Transverse colon (tissue), 4 donors: ENCODE measurements at places on chromosomes 1 and 21. TPM values are rescaled to one million over a fixed set of nuclear protein-coding genes. Genes with fewer than 3 reads are reported as not detected.

DNA sequence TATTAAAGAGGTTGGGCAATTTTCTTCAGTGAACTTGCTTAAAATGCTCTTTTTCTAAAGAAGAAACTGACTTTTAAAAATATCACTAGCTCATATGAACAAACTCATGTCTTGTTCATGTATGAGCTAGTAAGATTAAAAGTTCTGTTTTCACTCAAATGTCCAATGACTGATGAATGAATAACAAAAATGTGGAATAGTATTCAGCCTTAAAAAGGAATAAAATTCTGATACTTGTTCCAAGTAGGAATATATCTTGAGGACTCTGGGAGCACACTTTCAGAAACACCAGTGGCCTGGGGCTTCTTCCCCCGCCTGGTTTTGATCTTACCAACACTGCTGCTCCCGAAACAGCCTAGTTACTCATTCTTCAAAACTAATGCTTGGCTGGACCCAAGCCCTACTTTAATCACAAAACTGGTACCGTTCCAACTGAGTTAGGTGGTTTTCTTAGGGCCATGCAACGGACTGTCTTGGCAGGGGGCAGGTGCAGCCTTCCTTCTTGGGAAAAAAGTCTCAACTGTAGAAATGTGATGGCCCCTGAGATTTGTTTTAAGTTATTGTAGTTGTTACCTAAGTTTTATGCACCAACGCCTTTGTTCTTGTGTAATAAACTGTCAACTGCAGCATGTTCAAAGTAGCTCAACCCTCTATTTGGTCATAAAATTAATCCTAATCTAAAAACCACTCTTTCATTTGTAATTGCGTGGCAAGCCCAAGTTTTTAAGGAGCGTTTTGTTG, 116.0 kb downstream of the ETS2 start:
- peaks cover 33% of the 10 kb centered on the region for H3K4me1 ChIP-seq
- no peaks in the 10 kb centered on the region for H3K36me3 ChIP-seq
- H3K27me3 ChIP-seq, result no peaks in the 10 kb centered on the region
- peak overlapping the region; percentile 74 for H3K27ac ChIP-seq
- peak; percentile 40 for DNase-seq

DNA sequence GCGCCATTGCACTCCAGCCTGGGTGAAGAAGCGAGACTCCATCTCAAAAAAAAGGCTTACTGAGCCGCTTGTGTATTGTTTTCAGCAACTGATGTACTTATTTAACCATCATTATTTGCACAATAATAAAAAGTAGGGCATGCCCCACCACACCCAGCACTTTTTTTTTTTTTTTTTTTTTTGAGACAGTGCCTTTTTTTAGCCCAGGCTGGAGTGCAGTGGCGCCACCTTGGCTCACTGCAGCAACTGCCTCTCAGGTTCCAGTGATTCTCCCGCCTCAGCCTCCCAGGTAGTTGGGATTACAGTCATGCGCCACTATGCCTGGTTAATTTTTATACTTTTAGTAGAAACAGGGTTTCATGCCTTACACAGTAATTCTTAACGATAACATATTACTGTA, 12.2 kb upstream of the TRNAU1AP start:
- no peaks in the 10 kb centered on the region for H3K27me3 ChIP-seq
- no peak for DNase-seq
- no peak overlapping the region for H3K27ac ChIP-seq

- no peak overlapping the region for H3K4me3 ChIP-seq
- H3K27me3 ChIP-seq, result no peaks in the 10 kb centered on the region
- H3K4me1 ChIP-seq, result peaks cover 12% of the 10 kb centered on the region
- no peak overlapping the region for H3K27ac ChIP-seq
- H3K36me3 ChIP-seq, result no peaks in the 10 kb centered on the region
These were observed 26.2 kb downstream of the MPZL1 start for GRCh38 chr1:167747988-167748387.

Gene MARCKSL1
- 52.7 TPM for total RNA-seq

Gene INAVA
- total RNA-seq, result 235 TPM

DNA sequence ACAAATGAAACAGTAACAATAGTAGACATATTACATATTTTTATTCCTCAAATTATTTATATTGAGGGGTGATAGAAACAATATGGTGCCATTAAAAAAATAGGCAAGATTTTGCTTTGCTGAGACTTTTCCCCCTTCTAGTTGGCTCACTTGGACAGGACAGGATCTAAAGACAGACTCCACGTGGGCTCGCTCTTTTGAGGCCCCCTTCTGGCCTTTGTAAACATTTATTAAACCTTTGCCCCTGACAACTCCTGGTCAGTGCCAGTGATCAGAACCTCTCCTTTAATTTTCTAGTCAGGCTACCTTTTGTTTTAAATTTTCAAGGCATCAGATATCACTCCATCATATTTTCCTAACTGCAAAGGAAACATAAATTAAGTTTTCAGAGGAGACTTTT, 49.7 kb upstream of the IFI44L start:
- DNase-seq, result no peak
- no peak overlapping the region for H3K4me3 ChIP-seq
- no peaks in the 10 kb centered on the region for H3K27me3 ChIP-seq
- no peak overlapping the region for H3K27ac ChIP-seq
- no peaks in the 10 kb centered on the region for H3K36me3 ChIP-seq

Gene SYT6
- 0.64 TPM for total RNA-seq

- no peaks in the 10 kb centered on the region for H3K36me3 ChIP-seq
- peaks cover 15% of the 10 kb centered on the region for H3K4me1 ChIP-seq
- H3K27me3 ChIP-seq, result no peaks in the 10 kb centered on the region
These were observed 2.3 kb downstream of the ANP32E start for GRCh38 chr1:150233359-150234308.

DNA sequence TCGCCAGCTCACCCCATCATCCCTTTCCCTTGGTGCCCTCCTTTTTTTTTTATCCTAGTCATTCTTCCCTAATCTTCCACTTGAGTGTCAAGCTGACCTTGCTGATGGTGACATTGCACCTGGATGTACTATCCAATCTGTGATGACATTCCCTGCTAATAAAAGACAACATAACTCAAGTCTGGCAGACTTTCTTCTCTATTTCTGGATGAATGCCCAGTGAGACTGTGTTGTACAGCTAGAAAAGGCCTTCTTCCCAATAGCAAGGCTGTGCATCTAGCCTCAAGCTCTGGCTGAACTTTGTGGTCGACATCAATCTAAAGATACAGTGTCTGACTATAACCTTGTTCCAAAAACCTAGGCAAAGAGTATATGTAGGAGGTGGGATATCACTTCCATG, 6.4 kb downstream of the IL24 start:
- no peaks in the 10 kb centered on the region for H3K36me3 ChIP-seq
- no peak overlapping the region for H3K4me3 ChIP-seq
- no peak for DNase-seq
- H3K27me3 ChIP-seq, result peaks cover 5% of the 10 kb centered on the region
- H3K27ac ChIP-seq, result no peak overlapping the region
- no peaks in the 10 kb centered on the region for H3K4me1 ChIP-seq

Gene LRRC53
- not detected for total RNA-seq

Gene CRYBG2
- total RNA-seq, result 23.8 TPM

Gene FBXO44
- total RNA-seq, result 10.5 TPM

- no peak within 1 kb of the TSS for H3K27ac ChIP-seq
- H3K4me1 ChIP-seq, result peaks cover 17% of the 10 kb centered on the region
- peak; percentile 10 for DNase-seq
- peaks cover 57% of the 10 kb centered on the region for H3K27me3 ChIP-seq
These were observed at the start of gene RBP7 for GRCh38 chr1:9996624-9997582. TSS of gene RBP7 (plus strand) at chr1:9997228. CDS start at chr1:9997259, 31 bp downstream.

GRCh38 chr1:198244772-198245171, 88.0 kb downstream of the NEK7 start:
- no peaks in the 10 kb centered on the region for H3K4me1 ChIP-seq
- no peak for DNase-seq
- H3K36me3 ChIP-seq, result no peaks in the 10 kb centered on the region
- no peak overlapping the region for H3K4me3 ChIP-seq

DNA sequence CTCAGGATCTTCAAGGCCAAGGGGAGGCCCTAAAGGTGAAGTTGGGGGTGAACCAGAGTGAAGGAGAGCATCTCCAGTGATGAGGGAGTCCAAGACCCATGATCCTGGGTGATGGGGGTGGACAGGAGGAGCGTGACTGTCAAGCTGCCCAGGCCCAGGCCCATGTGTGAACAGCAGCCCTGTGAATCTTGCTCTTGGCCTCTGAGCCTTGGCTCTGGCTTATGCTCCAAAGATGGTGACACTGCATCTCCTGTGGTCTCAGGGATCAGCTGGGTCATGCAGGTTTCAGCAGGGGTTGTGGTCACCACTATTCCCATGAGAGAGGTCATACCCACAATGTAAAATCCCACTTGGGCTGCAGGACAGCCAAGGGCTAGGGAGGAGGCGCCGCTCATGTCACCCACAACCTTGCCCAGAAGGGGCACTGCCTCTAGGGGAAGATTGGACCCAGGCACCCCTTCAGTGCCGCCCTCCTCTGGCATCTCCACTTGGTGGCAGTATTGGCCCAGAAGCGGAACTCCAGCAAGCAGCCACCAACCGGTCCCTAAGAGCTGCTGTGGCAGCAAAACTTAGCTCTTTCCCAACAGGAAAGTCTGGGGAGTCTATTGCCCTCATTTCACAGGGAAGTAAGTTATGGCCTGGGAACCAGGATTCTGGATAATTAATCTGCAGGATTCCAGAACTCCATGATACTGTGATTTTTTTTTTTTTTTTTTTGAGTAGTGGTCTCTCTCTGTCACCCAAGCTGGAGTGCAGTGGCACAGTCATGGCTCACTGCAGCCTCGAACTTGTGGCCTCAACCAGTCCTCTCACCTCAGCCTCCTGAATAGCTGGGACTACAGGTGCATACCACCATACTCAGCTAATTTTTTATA, 7.5 kb upstream of the WNT3A start:
- no peak overlapping the region for H3K4me3 ChIP-seq
- H3K27ac ChIP-seq, result no peak overlapping the region
- peaks cover 31% of the 10 kb centered on the region for H3K27me3 ChIP-seq

Gene RASAL2
- 18.6 TPM for total RNA-seq

DNA sequence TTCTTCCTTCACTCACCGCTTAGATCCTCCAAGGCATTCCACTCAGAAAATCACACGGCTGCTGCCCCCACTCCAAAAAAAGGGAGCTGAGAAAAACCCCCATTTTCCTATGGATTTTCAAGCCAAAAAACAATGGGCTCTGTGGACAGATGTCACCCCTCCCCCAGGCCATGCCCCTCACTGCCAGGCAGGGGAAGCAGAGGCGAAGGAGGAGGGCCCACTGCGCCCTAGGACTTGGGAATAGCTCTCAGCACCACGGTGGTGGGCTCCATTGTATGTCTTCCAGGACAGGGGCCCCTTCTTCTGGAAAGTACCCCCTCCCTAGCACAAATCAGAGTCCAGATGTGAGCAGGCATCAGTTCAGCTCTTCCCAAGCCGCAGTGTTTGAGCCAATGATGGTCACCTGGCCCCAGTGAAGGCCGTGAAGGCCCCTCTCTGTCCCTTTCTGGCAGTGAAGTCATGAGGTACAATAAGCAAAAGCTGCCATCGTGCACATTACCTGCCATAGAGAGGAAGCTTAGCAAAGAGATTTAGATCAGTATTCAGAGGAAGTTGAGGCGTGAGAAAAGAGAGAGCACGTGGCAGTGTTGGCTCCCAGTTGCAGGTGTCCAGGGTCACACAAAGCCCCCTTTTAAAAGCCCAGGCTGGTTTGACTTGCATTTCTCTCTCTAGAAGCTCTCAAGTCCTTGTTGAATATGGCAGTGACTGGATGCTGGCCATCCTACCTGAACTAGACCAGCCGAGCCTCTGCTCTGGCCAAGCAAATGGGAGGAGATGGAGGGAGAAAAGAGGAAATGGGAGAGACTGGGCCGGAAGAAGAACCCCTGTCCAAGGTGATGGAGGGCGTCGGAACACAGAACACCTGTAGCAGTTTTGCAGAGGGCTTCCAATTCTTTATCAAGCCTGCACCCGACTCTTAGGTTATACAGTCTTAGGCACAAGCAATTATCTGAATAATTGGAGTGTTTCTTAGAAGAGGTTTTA, 149.0 kb downstream of the TOMM20 start:
- H3K4me1 ChIP-seq, result peaks cover 53% of the 10 kb centered on the region
- DNase-seq, result no peak
- no peaks in the 10 kb centered on the region for H3K27me3 ChIP-seq

DNA sequence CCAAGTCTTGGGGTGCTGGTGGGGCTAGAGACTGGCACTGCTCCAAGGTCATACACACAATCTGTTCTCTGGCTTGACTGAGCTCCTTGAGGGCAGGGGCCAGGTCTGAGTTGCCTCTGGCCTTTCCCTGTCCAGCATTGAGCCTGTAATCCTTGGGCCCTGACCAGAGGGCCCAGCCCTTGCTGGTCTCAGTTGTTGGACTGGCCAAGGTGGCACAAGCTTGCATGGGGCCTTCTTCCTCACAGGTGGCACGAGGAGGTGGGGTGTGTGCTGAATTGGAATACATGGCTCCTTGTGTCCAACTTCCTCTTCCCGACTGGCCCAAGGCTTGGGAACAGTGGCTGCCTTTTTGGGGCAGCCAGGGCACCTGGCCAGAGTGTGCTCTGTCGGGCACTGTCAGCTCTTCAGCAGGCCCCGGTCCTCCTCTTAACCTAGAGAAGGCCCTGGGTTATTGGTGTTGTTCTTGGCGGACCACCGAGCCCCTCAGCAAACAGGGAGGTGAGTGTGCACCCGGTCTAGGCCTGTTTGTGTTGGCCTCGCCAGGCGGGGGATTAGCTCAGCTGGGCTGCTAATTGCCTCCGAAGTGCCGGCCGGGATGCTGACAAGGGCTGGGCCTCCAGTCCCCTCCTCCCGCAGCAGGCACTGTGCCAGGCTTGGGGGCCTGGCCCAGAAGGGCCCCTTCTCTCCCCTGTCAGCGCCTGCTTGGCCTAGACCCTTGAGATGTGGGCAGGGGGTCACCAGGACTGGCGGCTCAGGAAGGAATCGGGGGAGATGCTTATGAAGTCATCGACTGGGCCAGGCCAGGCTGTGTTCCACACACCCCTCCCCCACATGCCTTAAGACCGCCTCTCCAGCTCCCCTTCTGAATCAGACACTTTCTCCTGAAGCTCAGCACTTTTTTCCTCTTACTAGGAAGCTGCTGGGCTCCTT, 28.5 kb downstream of the WNT4 start:
- DNase-seq, result no peak
- peaks cover 57% of the 10 kb centered on the region for H3K4me1 ChIP-seq
- no peak overlapping the region for H3K27ac ChIP-seq
- H3K4me3 ChIP-seq, result no peak overlapping the region
- no peaks in the 10 kb centered on the region for H3K36me3 ChIP-seq
- H3K27me3 ChIP-seq, result no peaks in the 10 kb centered on the region

Gene FMO5
- 62.7 TPM for total RNA-seq

DNA sequence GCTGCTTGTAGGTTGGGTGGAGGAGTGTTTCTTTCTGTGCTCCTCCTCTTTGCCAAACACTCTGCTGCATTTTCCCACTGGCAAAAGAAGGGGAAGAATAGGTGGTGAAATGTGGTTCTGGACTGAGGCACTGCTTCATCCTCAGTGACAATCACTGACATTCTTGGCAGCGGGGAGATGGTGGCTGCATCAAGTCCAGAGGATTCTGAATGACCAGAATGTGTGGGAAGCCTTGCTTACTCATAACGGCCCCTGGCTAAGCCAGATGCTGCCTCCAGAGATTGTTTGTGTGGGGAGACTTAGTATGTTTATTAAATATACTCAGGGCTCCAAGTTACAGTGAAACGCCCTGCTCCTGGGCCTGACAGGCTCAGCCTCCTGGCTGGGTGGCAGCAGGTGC, 160.3 kb downstream of the CACNA1E start:
- no peak overlapping the region for H3K27ac ChIP-seq
- no peaks in the 10 kb centered on the region for H3K27me3 ChIP-seq
- H3K36me3 ChIP-seq, result no peaks in the 10 kb centered on the region
